ENCODE measurements at places on chromosomes 11 and 22.
A peak's percentile ranks its signal among the peaks of the same experiment; 100 is the strongest.

DNA sequence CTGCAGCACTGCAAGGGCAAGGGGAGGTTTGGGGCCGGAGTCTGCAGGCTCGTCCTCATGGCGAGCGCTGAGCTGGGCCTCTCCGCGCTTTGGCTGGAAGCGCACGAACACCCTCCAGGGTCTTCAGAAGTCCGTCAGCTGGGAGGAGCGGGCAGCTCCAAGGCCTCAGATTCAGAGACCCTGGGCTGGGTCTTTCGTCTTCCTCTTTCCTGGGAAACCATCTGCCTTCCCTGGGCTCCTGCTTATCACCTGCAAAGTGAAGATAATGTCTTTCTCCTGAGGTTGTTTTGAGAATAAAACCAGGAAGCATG is 525.6 kb downstream of the BRD1 start:
- DNase-seq: no peak

DNA sequence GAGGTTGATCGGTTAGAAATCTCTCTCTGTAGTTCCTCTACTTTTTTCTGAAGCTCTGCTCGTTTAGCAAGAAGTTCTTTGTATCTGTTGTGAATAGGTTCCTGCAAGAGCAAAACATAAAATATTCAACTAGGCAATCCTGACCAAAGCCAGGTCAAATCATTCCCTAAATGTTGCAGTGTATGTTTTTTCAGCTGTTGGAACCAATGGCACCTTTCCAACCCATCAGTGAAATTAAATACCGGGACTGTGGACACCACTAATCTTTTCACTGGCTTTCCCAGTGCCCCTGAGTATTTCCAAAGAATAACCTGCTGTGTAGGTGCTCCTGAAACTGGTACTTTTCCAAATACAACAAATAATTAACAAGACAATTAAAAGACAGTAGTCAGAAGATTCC is 45.1 kb downstream of the CEP57 start:
- DNase-seq: no peak

GRCh38 chr11:73622926-73623593 is 23.3 kb upstream of the PLEKHB1 start:
- DNase-seq: no peak

DNA sequence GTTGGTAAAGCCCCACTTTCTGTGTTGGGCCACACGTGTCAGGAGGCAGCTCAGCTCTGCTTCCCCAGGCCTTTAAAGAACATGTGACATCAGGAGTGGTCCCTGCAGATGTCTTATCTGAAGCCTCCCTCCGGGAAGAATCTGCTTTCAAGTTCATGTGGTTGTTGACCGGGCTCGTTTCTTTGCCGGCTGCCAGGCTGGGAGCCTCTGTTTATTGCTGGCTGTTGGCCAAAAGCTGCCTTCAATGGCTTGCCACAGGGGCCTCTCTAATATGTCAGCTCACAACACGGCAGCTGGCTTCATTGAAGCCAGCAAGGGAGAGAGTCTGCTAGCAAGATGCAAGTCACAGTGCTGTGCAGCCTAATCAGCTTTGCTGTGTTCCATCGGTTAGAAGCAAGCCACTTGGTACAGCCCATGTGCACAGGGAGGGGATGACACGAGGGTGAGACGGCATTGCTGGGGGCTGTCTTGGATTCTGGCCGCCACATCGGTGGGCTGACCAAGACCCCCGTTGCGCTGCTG is 14.6 kb downstream of the MRGPRF start:
- DNase-seq: peak; percentile 77

DNA sequence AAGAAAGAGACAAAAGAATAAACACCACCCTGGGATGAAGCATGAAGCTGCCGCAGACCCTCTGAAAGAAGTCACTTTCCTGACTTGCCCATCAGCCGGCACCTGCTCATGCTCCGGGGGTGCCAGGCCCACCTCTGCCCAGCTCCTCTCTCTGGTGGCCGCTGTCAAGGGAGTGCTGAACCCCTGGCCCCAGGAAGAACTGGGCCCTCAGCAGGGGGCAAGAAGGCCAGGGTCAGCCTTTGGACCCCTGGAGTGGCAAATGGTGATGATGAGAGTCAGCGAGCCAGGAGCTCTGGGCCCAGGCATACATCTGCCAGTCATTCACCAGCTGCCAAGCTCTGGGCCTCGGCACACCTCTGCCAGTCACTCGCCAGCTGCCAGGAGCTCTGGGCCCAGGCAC is 17.4 kb downstream of the TTLL8 start:
- DNase-seq: no peak

DNA sequence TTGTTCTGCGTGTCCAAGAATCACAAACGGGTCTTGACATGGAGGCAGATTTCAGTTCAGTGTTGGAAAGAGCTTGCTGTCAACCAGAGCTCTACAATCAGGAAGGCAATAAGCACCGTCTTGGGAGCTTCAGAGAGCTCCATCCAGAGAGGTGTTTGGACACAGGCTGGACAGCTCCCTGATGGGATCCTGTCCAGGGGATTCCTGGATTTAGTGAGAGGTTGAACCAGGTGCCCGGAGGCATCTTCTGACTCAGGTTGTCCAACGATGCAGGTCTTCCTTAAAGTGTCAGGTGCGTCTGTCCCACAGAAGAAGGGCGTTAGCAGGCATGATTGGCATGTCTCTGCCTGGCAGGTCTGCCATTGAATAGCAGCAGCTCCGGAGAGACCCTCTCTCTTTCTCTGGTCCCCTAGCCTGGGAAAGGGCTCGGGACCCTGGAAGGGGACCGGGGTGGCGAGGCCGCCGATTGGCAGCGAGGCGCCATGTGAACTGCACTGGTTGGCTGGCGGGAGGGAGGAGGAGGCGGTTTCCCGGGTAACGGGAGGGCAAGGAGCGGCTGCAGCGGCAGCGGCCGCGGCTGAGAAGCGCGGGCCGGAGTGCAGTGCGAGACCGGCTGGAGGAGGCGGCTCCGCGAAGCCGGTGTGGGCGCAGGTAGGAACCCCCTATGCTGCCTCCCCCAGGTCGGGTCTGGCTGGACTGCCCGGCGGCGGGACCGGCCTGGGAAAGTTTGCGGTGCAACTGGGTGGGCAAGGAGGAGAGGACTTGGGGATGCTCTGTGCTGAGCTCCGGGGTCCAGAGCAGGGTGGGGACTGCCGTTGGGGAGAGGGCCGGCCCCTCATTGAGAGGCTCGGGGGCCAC is 104.1 kb upstream of the E2F8 start:
- no peak for DNase-seq

GRCh38 chr11:45436118-45436517 is 150.0 kb upstream of the SYT13 start:
- DNase-seq: no peak

GRCh38 chr22:36212901-36213300 is 11.3 kb upstream of the APOL4 start:
- DNase-seq: no peak

GRCh38 chr11:33585586-33586209 is 114.9 kb downstream of the C11orf91 start:
- no peak for DNase-seq

DNA sequence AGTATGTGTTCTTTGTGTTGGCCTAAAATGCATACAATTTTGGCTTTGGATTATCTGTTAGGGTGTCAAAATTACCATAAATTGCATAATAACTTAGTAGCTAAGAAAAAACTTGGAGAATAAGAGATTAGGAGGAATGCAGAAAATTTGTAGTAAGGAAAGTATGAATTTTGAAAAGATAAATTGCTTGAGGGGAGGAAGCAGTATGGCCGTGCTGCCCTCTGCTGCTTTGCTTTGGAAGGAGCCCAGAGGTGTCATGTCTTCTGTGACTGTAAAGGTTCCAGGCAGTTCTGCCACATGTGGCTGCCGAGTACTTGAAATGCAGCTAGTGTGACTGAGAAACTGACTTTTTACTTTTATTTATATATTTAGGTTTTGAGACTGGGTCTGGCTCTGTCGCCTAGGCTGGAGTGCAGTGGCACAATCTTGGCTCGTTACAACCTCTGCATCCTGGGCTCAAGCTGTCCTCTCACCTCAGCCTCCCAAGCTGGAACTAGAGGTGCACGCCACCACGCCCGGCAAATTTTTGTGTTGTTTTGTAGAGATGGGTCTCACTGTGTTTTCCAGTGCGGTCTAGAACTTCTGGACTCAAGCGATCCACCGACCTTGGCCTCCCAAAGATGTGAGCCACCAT is 1.8 kb downstream of the ADSL start:
- DNase-seq: peak; percentile 61

- DNase-seq: peak; percentile 65
Measured at GRCh38 chr11:28476049-28476448, 367.9 kb downstream of the METTL15 start.

- no peak for DNase-seq
Measured at GRCh38 chr22:29484642-29485041, 4.6 kb downstream of the NEFH start.

DNA sequence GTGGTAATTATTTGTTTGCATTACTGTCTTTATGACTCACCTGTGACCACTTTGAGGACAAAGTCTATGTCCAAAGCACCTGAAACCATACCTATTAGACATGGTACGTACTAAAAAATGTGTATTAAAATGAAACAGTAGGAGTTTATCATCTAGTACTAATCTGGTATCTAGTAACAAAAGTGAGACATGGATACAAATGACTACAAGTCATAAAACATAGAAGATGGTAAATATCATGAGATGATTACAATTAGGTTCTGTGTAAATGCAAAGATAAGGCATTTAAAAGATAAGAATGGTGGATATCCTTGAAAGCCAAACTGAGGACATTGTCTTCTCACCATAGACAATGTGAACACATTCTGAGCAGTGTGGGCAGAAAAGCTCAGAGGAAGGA is 113.5 kb upstream of the GUCY1A2 start:
- no peak for DNase-seq

- no peak for DNase-seq
Measured at GRCh38 chr22:49961005-49961600, 531 bp downstream of the PIM3 start.

DNA sequence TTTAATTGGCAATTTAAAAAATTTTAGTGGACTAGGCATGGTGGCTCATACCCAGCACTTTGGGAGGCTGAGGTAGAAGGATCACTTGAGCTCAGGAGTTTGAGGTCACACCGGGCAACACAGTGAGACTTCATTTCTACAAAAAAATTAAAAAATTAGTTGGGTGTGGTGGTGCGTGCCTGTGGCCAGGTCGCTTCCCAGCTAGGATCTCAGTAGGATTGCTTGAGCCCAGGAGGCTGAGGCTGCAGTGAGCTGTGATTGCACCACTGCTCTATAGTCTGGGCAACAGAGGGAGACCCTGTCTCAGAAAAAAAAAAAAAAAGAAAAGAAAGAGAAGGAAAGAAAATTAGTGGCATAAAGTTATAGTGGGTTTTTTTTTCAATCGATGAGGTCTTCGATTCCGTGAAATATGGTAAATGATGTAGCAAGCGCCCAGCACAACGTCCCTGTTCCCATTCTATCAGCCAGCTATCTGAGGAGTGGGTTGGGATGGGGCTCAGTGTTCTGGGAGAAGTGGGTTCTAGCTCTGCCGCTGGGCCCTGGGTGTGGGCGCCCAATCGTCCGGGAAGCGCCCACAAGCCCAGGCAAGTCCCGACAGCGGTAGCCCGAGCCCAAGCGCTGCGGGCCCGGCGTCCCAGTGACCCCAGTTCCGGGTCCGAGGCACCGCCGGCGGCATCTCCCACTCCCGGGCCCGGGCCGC is 1.4 kb downstream of the FOSL1 start:
- no peak for DNase-seq

DNA sequence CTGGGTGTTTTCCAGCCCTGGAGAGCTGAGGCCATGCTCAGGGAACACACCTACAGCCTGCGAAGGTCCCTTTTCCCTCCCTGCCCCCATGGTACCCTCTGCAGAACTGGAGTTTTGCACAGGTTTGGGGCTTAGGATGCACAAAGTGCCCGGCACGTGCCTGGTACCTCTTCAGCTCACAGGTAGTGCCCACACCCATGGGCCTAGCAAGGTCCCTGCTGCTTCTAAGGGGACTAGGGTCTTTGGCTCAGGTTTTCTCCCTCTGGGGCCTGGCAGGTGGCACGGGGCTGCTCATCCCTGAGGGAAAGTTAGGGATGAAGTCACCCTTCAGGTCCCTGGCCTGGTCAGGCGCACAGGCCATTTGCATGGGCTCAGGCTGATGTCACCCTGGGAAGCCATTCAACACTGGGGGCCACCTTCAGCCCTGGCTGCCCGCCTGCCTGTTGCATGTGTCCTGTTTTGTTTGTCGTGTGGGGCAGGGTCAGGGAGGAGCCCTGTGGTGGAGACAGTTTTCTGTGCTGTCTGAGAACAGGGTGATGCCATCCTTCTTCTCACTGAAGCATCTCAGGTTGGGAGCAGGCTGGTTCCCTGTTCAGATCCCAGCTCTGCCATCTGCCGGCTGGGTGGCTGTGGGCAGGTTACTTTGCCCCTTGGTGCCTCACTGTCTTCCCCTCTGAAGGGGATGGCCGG is 68.3 kb upstream of the CRYBB3 start:
- DNase-seq: no peak

GRCh38 chr11:24773322-24773721 is 276.5 kb downstream of the LUZP2 start:
- no peak for DNase-seq

DNA sequence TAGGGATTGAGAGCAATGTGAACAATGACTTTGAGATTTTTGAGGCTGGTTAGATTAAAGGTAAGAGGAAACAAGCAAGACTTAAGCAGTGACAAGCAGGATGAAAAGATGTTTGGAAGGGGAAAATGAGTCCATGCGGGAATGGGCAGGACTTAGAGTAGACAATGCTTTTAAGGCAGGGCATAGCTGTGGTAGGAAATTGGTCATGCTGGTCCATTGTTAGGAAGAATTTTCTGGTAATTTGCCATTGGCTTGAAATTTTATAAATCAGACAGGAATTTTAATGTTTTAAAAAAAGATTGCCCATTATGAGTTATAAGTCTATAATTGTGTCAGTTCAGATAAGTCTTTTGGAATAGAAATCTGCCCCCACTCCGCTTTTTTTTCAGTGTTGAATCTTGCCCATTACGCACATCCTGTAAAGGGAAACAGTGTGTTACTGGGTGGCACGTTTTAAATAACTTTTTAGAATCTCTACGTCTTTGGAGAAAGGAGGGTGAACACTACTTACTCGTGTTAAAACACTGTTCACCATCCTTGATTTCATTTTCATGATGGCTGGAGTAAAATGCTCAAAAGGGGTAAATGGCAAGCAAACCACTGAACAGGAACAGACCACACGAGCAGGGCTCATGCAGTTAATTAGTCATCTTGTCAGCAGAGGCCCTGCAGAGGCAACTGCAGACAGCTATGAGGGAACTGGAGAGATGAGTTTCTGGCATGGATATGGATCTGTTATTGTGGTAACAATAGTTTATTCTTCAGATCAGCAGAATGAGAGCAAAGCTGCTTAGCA is 25.0 kb downstream of the SWAP70 start:
- DNase-seq: no peak

GRCh38 chr22:25564979-25565677 is 653 bp downstream of the GRK3 start:
- DNase-seq: peak; percentile 49

GRCh38 chr22:29216873-29217666 is 11.4 kb downstream of the EMID1 start:
- no peak for DNase-seq

GRCh38 chr11:61164606-61165424 is 3.6 kb upstream of the VPS37C start:
- no peak for DNase-seq

GRCh38 chr11:105740164-105740903 is 130.5 kb downstream of the GRIA4 start:
- no peak for DNase-seq

GRCh38 chr11:30377347-30377746 is 54.4 kb downstream of the ARL14EP start:
- no peak for DNase-seq

All from right hindlimb (tissue), 1 donor.